ENCODE measurements at places on chromosomes 3 and 15.

- no peak for DNase-seq
Observed at GRCh38 chr3:72614394-72615074, 233.7 kb downstream of the SHQ1 start.

- no peak for DNase-seq
Observed at GRCh38 chr3:11820531-11821041, 26.1 kb downstream of the TAMM41 start.

DNA sequence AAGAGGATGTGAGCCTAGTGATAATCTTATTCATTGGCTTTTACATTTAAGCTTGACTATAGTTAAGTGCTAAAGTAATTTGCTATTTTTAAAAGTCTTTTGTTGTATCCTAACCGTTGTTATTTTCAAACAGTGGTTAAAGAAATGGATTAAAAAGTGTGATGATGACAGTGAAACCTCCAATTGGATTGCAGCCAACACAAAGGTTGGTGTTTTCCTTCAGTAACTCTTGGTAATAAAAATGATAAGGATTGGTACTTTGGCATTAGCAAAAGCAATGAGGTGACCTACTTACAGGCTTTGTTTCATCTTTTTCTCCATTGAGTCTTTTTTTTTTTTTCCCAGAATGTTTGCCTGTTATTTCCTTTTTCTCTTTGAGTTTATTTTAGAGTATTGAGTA is 87.5 kb upstream of the GOLGA6B start:
- no peak for DNase-seq

GRCh38 chr3:40754994-40755393 is 230.2 kb downstream of the ZNF621 start:
- DNase-seq = no peak

DNA sequence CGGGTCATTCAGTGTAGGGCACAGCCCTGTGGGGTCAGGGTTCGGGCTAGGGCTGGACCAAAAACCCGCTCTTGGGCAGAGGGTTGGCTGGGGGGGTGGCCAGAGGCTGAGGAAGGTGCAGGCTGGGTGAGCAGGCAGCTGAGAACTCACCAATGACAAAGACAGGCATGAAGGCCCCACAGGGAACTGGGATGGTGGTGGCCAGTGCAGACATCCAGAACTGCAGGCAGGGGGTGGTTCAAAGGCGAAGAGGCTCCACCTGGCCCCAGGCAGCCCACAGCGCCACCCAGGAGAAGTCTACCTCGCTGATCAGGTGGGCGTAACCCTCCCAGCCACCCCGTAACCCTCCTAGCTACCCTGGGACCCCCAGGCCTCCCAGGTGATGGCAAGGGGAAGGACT is 6.7 kb downstream of the CLCN2 start:
- no peak for DNase-seq

DNA sequence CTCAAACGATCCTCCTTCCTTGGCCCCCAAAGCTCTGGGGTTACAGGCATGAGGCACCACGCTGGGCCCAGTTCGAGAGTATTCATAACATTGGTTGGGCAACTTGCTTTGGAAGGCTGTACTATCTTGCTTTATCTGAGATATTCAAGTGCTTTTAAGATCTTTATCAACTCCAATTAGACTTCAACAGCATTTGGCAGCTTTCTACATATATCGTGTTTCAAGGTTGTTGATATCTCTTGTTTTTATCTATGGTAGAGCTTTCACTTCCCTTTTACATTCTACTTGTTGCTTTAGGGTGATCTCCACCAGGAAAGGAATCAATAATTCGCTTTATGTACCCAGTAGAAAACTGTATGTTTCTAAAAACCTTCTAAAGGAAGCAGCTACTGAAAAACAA is 395.3 kb downstream of the IL5RA start:
- DNase-seq = no peak

- DNase-seq = no peak
Observed at GRCh38 chr15:95059346-95059905, 828.1 kb downstream of the MCTP2 start.

DNA sequence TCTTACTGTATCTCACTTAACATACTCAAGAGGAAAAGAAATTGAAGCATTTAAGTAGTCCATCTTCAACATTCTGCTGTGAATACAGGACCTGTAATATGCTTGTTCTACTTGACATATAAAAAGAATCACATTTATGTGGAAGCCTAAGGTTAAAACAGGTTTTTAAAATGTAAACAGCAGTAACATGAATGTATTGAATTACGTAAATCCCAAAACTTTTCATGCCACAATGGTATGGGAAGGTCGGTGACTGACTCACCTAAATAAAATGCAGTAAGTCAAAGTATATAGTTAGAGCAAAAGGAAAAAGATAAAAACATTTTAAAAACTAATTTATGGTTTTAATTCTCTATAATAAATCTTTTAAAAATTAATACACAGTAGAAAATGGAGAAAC is 115.7 kb upstream of the TJP1 start:
- DNase-seq = peak; percentile 49

- DNase-seq = no peak
Observed at GRCh38 chr15:33915571-33916407, 52.5 kb upstream of the CHRM5 start.

GRCh38 chr3:146777941-146778340 is 172.8 kb upstream of the PLSCR5 start:
- DNase-seq = no peak

- DNase-seq = peak; percentile 90
Observed at GRCh38 chr15:39127151-39127790, 453.6 kb upstream of the THBS1 start.

DNA sequence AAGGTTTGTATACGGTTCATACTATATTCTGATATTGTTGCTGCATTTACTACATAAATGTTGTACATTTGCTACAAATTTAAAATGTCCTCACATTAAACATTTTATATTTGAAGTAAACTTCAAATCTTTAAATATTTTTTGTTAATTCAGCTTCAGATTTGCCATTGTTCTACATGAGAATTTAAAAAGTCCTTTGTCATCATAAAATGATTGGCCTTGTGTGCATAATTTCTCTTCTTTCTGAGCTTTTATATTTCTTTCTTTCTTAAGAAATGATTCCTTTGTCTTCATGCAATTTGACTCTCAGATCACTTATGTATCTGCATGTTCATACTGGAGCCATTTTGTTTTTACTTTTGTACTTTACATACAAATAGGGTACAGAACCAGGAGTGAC is 28.0 kb downstream of the DNAJC19 start:
- no peak for DNase-seq

GRCh38 chr15:58980351-58980939 is 7.0 kb upstream of the RNF111 start:
- peak; percentile 71 for DNase-seq

- no peak for DNase-seq
Observed at GRCh38 chr3:83769791-83770663, 1188.8 kb upstream of the CADM2 start.

GRCh38 chr3:52704611-52705437 is 767 bp downstream of the GLT8D1 start:
- DNase-seq = no peak

GRCh38 chr15:93973287-93973686 is 258.1 kb upstream of the MCTP2 start:
- no peak for DNase-seq

Data from fibroblast of the aortic adventitia (primary cell).